ENCODE measurements at places on chromosomes 16 and 17.

DNA sequence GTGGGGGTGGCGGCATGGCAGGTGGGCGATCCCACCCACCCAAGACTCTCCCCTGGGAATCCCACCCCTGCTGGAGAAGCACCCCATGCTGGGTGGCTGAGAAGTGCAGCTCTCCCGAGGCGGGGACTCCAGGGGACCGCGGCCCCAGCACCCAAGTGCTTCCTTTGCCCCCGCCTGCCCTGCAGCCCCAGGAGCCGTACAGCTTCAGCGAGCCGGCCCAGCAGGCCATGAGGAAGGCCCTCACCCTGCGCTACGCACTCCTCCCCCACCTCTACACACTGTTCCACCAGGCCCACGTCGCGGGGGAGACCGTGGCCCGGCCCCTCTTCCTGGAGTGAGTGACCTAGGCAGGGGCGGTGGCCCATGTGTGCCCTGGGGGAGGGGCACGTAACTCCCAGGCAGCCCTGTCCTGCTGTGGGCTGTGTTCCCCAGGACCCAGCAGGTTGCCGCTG is 11.7 kb downstream of the GAA start:
- DNase-seq = no peak

DNA sequence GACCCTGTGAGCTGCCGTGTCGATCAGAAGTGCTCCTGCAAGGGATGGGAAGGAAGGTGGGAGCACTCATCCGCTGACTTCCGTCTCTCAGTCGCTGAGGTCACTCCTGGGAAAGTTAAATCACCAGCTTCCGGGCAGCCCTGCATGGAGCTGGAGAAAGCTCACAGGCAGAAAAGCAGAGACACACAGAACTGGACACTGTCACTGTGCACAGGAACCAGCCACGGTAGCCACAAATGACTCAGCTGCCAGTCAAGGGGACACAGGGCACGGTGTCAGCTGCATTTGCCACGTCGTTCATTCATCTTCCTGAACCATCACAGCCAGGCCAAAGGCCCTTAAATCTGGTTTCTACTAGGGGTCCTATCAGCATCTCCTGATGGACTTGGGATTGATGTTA is 226.4 kb upstream of the PSMD7 start:
- no peak for DNase-seq

DNA sequence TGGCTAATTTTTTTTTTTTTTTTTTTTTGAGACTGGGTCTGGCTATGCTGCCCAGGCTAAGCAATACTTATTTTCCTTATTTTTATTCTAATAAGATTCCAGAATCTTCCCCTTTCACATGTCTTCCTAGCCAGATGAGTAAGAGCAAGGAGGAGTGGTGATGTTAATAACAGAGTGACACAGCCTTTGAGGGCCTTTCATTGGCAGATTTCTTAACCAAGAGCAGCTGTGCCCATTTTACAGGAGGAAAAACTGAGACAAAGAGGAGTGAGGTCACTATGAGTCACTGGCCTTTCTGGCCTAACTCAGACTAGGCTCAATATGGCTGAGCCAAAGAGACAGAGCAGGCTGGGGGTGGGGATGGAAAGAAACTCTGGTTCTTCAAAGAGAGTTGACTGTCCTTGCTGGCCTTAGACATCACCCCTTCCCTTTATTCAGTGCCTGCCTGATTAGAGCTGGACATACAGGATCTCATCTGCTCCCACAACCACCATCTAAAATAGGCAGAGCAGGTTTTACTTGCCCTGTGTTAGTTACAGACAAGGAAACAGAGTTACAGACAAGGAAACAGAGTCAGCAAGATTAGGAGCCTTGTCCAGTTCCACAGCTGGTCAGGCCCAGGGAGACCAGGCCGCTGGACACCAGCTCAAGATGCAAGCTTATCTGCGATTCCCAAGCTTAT is 50.0 kb upstream of the TOB1 start:
- DNase-seq = no peak

- peak; percentile 96 for DNase-seq
Observed at GRCh38 chr17:28335201-28335958, at the start of the genes IFT20 and TNFAIP1. IFT20 (minus strand) TSS chr17:28335472; CDS start chr17:28331985, 3,487 bp downstream. TNFAIP1 (plus strand) TSS chr17:28335761; CDS start chr17:28339522, 3,761 bp downstream.

- DNase-seq = no peak
Observed at GRCh38 chr17:44558710-44559633, 1.7 kb downstream of the FZD2 start.

GRCh38 chr17:66555605-66556004 is 253.2 kb downstream of the PRKCA start:
- no peak for DNase-seq

DNA sequence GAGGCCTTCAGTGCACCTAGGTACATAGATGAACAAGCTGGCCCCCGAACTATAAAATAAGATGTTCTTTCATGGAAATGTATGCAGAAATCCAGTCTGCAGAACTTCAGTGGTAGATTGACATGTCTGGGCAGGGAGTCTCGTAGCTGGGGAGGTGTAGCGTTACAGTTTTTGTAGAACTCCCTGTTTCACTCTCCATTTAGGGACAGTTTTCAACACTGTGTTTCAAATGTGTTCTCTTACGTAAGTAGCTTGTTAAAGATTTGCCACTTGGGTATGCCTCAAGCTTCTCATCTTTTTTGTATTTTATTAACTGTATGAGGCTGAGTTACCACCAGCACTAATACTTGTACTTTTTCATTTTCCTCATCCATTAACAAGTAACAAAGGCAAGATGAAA is 46.6 kb downstream of the PLD6 start:
- no peak for DNase-seq

DNA sequence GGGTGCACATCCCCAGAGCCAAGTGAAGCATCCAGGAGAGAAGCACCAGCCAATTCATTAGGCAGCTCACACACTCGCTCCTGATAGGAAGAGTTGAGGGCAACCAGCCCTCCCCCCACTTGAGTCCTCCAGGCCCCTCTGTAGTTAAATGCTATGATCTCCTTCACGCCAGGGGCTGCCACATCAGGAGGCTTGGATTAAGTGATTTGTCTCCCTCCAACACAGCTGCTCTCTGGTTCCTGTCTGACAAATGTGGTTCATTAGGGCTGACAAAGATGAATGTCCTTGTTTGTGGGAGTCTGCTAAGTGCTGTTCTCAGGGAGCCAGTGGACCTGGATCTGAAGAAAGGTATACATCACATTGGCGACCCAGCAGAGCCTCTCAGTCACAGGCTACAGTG is 94.5 kb upstream of the WSCD1 start:
- DNase-seq = no peak

GRCh38 chr16:47732122-47732521 is 271.0 kb downstream of the PHKB start:
- no peak for DNase-seq

GRCh38 chr17:14302091-14302430 is 1.2 kb downstream of the HS3ST3B1 start:
- no peak for DNase-seq

DNA sequence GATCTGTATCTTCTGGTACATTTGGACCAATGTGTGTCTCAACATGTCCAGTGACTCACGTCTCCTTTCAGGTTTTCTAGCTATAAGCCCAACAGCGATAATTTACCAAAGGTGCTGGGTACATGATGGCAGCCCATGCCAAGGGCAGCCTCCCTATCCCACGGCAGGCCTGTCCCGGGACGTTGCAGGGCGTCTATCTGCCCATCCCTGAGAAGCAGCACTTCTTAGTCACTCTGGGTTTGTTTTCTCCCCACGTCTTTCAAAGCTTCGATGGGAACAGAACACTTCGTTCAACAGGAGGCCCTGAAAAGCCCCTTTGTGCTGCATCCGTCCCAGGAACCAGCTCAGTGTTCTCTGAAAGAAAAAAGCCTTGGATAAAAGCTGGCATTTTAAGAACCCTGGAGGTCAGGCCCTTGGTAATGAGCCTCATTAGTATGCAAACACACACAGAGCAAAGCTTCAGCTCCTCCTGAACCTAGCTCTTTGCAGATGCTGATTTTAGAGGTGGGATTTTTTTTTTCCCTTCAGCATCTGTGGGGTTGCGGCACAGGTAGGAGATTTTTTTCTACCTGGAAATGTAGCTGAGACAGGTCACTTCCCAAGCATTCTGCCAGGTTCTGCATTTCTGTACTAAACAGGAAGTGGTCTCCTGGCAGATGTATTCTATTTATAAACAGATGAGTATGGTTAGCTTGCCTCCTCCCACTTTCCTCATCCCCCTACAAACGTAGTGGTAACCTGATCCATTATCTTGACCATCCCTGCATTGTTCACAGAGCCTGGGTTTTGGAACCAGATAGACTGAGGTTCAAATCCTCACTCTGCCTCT is 17.5 kb upstream of the MT4 start:
- DNase-seq = peak; percentile 39

All from neural crest cell (in vitro differentiated cells).